ENCODE measurements at places on chromosomes 11 and 22.

GRCh38 chr11:3021125-3021524 is 29.0 kb upstream of the NAP1L4 start:
- DNase-seq, result no peak

DNA sequence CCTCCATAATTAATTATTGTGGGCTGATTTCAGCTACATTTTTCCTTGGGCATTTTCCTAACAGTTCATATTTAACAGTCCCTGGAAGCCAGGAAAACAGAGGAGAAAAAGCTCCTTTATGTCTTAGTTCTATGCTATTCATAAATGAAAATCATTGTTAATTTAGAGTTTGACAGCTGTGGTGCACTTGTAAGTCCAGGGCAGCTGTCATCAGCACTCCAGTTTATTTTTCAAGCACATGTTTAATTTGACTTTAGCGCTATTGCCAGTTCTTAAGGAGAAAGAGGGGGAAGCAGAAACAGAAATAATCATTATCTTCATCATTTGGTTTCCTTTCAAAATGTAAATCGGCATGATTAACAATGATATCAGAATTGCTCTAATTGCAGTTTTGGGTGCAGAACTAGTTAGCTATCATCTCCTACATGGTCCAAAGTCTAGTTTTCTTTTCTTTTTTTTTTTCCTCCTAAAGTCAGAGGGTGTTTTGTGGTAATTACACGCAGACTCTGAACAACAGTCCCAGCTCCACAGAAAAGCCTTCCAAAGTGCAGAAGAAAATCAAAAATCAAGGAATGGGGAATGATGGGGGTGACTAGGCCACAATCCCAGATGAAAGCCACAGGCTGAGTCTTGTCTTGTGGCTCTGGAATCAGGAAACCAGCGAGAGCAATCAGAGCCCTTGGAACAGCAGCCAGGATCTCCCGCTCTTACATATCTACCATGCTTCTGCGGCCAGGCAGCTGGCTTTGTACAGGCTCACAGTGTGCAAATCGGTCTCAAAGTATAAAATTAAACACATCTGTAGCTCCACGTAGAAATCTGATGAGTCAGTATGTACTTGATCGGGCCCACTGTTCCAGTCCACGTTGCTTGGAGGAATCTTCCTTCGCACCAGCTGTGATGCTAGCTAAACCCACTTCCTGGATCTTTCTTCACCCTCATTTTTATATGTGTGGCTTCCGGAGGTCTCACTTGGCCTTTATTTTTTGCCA is 91.9 kb downstream of the SPON1 start:
- DNase-seq, result no peak

- no peak for DNase-seq
Observed at GRCh38 chr11:30758946-30759504, 172.9 kb upstream of the MPPED2 start.

- no peak for DNase-seq
Observed at GRCh38 chr11:93526346-93526633, 16.9 kb downstream of the SMCO4 start.
